Frontal cortex (tissue), 4 donors: ENCODE measurements at places on chromosomes 5 and 9. TPM values are rescaled to one million over a fixed set of nuclear protein-coding genes. Genes with fewer than 3 reads are reported as not detected.

DNA sequence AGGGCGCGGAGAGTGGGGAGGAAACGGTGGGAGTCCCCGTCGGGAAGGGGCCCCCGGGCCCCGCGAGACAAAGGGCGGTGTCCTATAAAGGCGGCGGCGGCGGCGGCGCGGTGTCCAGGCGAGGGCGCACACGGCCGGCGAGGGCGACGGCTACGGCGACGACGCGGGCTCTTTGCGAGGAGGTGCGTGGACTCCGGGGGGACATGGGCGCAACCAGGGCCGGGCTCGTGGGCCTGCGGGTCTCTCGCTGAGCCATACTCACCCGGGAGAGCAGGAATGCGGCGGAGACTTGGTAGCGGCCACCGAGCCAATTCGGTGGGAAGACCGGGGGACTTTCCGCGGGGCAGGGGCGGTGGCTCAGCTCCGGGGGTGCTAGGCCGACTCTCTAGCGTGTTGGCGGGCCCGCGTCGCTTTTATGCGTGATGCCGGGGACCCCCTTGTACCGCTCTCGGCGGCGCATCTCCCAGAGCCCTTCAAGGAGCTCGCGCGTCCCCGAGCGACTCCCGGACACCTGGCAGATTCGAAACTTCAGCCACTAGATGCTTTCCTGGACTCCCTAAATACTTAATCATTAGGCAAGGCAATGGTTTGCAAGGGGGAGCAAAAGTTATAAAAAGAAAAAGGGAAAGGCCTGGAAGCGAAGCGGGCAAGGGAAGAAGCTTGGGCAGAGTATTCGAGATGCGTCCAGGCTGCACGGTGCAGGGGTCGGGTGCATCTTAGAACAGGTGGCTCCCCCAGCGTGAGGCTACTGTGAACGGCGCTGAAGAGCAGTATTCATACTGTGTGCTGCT lies 5.9 kb upstream of the TAL2 start:
- peak; percentile 64 for DNase-seq

GRCh38 chr5:78593465-78593864 lies 55.1 kb downstream of the LHFPL2 start:
- DNase-seq = no peak

DNA sequence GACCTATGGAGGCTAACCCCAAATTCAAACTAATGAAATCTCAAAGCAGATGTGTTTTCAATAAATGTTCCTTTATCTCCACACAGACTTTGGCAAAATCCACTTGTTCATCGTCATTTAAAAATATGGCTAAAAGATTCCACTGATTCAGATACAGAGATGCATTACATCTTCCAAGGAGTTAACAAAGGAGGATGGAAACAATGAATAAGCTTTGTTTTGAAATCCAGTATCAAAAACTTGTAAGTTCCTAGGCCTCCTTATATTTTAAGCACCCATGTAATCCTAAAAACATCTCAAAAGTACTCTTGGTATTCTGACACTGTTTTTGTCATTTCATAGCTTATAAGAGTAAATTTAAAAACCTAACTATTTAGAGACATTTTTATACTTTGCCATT lies 345.6 kb upstream of the ACTBL2 start:
- DNase-seq = no peak

GRCh38 chr5:96703995-96704394 lies 41.8 kb downstream of the CAST start:
- DNase-seq = no peak

- no peak for DNase-seq
These were observed 77.4 kb downstream of the WWC1 start for GRCh38 chr5:168368854-168369253.

DNA sequence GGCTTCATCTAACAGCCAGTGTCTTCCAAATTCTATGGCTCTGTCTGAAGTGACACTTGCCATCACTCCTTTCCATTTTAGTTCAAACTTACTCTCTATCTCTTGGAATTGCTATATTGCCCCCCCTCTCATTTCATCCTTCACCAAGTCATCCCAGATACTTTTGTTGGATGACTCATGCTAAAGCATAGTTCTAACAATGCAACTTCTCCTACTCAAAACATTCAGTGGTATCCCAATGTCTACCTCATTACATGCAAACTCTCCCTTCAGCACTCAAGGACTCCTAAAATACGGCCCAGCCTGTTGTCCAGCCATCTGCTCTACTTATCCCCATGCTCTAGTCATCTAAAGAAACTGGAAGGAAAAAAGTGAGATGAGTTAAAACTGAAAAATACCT lies 171.6 kb downstream of the RASEF start:
- DNase-seq = no peak

GRCh38 chr9:136378170-136379002 lies 4.9 kb upstream of the CARD9 start:
- DNase-seq = no peak

- no peak for DNase-seq
These were observed 246.3 kb upstream of the TLE4 start for GRCh38 chr9:79325501-79325900.

DNA sequence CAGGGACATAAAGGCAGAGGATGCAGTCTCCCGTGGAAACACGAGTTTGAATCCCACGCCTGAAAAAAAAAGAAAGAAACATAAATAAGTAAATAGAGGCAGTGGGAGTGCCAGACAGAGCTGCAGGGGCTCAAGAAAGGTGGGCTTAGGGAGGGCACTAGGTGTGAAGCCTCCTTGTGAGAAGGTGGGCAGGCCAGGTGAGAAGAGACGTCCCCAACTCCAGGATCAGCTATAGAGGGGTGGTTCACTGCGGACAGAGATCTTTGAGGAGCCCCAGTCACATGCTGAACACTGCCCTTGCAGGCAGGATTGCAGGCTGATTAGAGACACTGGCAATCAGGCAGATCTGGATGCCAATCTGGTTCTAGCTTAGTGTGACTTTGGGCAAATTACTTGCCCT lies 172.1 kb downstream of the RGS3 start:
- DNase-seq = no peak

DNA sequence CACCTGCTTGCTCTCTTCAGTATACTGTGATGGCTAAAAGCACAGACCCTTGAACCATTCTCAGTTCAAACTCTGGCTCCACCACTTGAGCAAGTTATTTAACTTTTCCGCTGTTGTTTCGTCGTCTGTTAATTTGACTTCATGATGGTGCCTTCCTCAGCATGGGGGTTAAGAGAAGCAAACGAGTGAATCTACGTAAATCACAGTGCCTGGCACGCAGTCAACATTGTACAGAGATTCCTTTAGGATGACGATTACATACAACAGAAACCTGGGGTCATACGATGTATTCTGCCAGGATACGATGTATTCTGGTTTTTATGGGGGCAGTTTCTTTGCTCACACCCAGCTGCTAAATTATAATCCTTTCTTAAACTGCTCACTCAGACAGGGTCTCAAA lies 515.6 kb downstream of the CCDC171 start:
- no peak for DNase-seq

DNA sequence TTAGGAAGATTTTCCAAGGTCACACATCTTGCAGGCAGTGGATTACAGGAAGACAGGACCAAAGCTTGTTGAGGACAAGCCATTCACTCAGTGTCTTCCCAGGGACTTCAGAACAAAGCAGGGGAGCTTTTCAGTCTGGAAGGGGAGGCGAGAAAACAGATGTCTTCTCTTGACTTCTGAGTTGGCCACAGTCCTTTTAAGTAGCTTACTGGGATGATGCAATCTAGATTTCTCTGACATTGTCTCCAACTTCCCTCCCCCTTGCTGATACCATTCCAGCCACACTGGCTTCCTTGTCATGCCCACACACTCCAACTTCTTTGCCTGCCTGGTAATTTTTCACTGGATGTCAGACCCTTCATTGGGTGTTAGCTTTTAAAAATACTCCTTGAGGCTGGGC lies 174.2 kb upstream of the TBC1D2 start:
- DNase-seq = no peak

DNA sequence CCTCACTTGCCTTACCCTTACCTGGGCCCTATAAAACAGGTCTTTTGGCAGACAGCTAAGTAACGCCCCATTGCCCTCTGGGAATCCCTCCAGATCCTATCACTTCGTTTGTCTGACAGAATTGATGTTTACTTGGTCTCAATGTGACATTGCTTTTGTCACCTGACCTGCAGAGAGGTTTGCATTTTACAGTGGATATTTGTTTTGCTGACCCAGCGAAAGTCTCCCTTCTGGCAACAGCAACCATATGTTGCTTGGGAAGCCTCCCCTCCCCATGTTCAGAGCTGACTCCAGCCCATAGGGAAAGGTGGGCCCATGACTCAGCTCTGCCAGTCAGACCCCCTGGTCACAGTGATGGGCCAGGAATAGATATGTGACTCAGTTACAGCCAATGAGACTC lies 54.0 kb upstream of the LARP1 start:
- DNase-seq = no peak

GRCh38 chr5:90916947-90917800 lies 358.6 kb downstream of the ADGRV1 start:
- no peak for DNase-seq

DNA sequence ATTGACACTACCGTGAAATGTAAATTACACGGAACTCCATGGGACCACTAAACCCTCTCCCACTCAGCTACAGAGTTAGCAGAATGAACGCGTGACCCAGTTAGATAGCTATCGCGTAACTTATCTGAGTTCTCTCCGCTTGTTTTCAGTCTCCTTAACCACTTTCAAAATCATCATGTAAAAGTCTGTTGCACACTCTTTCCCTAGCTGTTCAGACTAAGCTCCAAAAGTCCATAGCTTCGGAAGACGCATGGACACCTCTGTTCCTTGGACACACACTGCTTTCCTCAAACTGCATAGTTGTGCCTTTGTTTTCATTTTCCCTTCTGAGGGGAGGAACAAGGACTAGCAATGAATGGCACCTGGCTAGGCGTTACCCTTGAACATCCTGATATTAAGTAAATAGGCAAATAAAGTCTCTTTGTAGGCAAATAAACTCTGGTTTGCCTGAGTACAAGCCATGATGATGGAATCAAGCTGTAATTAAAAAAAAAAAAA lies 83.3 kb downstream of the DAPK1 start:
- DNase-seq = no peak

DNA sequence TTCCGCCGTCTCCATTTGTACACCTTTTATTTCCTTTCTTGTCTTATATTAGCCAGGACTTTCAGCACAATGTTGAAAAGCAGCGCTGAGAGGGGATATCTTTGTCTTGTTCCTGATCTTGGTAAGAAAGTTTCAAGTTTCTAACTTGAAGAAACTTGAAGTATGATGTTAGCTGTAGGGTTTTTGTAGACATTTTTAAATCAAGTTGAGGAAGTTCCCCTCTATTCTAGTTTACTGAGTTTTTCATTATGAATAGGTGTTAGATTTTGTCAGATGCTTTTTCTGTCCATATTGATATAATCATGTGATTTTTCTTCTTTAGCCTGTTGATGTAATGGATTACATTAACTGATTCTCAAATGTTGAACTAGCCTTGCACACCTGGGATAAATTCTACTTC lies 425.7 kb downstream of the PIK3R1 start:
- no peak for DNase-seq

- no peak for DNase-seq
These were observed 67.6 kb downstream of the HMCN2 start for GRCh38 chr9:130333041-130333711.

DNA sequence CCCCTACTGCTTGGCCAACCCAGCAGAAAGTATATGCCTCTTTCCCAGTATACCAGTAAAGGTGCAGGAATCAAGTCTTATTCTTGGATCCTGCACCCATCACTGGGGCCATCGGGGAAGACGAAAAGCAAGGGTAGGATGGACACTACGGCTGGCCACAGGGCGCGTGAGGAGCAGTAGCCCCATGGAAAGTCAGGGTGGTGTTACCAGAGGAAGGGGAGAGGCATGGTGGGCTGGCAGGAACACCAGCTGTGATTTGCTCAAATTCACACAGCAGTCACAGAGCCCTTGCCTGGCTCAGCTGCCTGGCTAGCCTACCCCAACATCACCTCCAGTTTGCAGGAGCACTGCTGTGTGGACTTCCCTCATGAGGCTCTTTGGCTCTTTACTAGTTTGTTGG lies 34.5 kb upstream of the SAP30L start:
- DNase-seq = no peak

DNA sequence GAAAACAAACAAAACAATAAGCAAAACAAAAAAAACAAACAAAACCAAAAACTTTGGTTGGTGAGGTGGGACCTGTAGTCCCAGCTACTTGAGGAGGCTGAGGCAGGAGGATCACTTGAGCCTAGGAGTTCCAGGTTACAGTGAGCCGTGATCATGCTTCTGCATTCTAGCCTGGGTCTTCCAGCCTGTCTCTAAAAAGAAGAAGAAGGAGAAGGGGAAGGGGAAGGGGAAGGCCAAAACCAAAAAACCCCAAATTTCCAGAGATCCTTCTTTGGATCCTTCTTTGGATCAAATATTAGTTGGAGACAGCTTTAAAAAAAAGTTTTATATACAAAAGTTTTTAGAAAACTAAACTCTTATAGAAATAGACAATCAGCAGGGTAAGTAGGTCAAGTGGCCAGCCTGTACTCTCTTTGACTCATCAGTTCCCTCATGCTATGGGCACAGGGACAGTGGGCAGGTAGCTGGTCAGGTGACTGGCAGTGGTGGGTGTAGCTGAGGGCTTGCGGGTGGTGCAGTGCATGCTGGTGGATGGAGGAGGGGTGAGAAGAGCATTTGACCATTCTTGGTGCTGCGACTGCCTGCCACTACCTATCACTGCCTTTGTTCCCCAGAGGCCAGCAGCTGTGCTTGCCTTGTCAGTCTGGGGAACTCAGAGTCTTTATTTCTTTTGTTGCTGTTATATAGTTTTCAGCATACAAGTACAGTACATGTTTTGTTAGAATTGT lies 12.6 kb downstream of the RCL1 start:
- no peak for DNase-seq

DNA sequence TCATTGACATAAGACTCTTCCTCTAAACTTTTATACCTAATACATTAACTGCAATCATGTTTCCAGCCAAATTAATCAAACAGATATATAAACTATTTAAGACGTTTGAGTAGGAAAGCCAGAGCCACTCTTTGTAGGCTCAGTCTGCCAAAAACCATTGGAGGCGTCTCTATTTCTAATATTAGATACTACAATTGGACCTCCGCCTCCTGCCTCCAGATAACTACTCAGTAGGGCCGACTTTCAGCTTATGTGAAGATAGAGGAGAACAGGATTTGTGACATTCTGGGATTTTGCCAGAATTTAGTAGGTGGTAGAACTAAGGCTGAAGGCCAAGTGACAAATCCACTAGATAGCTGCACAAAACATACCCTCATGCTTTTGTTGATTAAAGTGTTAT lies 463.0 kb downstream of the CETN3 start:
- no peak for DNase-seq

DNA sequence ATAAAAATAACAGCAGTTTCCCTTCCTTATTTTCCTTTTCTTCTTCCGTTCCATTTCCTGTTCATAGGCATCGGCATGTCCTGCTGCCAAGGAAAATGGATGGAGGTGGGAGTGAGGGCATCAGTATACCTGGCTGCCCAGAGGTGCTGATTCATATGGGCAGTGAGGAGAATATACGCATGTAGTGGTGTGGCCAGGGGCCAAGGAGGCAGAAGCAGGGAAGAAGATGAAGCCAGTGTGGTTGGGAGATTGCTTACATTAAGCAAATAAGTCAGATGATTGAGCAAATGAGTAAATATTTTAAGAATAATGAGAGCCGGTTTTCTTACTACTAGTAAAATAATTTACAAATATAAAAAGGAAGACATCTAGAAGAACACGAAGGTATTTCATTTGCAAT lies 344.9 kb upstream of the PAPPA start:
- no peak for DNase-seq

The TRPM3 gene
- 18.8 TPM for total RNA-seq

The IL13 gene
- total RNA-seq = not detected

The CEL gene
- 0.41 TPM for total RNA-seq

The CDKN2B gene
- total RNA-seq = under 0.01 TPM

The FAM151B gene
- 38.3 TPM for total RNA-seq

The IGFBPL1 gene
- 42.0 TPM for total RNA-seq

The PTPN3 gene
- total RNA-seq = 3.3 TPM

The MAPK9 gene
- total RNA-seq = 95.8 TPM

The ZBTB34 gene
- total RNA-seq = 73.8 TPM

The IFNA2 gene
- not detected for total RNA-seq

The UNC5A gene
- total RNA-seq = 6.1 TPM

The PCDHGB2 gene
- 6.1 TPM for total RNA-seq
